Calu3 (cell line): ENCODE measurements at places on chromosomes 3 and 15. TPM values are rescaled to one million over a fixed set of nuclear protein-coding genes. Genes with fewer than 3 reads are reported as not detected.

Gene IL5RA
- not detected in 2 replicates for total RNA-seq

DNA sequence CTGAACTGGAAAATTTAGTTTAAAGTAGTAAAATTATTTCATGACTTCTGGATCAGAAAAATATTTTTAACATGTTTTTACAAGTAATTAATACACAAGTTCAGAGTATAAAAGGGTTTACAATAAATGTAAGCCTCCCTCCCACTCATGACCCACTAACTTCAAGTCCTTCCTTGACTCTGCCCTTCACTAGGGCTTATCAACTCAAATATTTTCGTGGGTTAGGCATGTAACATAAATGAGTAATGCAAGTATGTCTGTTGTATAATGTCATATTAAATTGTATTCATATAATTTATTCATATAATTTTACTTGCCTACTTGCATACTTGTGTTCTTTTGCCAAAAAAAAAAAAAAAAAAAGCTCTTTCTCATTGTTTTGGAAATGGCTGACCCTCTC lies 3.4 kb upstream of the OPA1 start:
- no peak for DNase-seq

- DNase-seq, result no peak
Observed at GRCh38 chr3:143998266-143998665, 26.6 kb downstream of the DIPK2A start.

DNA sequence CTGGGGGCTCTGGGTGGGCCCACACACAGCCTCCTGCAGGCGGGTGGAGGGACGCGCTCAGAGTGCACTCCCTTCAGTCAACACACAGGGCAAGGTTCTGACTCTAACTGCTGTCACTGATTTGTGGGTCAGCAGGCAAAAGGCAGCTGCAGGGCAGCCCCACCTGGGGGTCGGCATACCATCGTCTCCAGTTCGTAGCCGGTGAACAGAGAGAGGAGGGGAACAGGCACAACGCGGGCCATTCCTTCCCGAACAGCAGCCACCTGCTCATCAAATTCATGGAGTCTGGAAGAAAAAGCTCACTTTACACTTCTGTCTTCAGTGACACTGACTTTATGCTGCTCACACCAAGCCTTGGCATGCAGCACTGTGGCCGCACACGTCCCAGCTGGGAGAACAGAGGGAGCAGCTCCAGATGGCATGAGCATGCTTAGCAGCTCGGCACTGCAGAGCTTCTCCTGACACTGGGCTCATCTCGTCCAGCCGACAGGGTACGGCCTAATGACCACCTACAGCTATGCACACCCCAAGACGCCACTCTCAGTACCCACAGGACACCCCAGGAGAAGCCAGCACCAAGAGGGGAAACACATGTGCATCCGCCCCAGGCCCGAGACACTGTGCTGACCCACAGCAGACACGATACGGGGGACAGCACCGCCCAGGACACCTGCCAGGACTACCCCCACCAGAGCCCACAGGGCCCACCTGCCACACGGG lies 14.4 kb upstream of the OCA2 start:
- DNase-seq, result no peak

- DNase-seq, result no peak
Observed at GRCh38 chr3:78629544-78629943, 1138.3 kb downstream of the ROBO1 start.
